NCI-H82 (cell line): ENCODE measurements at places on chromosomes 3 and 15.

DNA sequence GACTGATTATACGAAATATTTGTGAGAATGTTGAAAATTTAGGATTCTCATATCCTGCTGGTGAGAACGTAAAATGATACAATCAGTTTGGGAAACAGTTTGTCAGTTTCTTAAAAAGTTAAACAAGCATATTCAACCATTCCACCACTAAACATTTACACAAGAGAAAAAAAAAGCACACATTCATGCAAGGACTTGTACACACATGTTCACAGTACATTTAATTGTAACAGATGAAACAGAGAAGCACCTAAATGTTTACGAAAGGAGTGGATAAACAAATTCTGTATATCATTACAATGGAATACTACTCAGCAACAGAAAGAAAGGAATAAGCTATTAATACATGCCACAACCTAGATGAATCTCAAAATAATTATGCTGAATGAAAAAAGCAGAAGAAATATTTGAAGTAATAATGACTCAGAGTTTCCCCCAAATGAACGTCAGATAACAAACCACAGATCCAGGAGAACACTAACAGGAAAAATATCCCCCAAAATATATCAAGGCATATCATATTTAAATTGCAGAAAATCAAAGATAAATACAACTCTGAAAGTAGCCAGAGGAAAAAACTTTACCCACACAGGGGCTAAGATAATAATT is 14.3 kb downstream of the ANKRD28 start:
- DNase-seq: no peak

DNA sequence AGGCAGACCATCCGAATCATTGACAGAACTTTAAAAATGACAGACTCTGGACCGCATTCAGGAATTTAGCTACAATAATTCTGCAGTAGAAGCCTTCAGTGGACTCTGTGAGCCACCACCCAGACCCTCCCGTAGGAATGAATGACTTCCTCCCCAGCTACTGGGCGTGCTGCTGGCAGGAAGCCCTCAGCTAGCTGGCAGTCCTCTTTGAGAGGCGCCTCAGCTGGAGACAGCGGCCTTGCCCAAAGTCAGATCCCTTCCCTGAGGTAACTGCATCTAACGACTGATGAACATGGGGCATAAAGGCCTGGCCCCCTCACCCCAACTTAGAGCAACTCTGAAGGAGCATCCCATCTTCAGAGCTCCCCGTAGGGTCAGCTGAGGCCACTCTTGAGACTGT is 25.8 kb downstream of the CRABP1 start:
- no peak for DNase-seq

- no peak for DNase-seq
These were observed 12.8 kb upstream of the TOPAZ1 start for GRCh38 chr3:44228900-44229299.

DNA sequence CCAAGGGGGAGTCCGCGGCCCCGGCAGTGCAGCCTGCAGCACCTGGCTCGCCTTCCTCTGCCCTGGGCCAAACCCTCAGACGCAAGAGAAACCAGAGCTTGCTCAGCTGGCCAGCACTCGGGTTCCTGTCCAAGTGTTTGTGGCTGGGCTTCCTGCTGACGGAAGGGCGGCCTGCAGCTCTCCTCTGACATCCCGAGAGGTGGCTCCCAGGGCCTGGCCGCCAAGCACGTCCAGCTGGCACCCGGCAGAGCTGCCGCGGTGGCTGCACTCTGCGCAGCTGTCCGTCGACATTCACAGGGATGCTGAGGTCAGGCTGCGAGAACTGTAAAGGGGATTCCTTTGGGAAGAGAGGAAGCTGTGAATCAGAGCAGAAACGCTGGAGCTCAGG is 85.6 kb downstream of the CPN2 start:
- DNase-seq: no peak

DNA sequence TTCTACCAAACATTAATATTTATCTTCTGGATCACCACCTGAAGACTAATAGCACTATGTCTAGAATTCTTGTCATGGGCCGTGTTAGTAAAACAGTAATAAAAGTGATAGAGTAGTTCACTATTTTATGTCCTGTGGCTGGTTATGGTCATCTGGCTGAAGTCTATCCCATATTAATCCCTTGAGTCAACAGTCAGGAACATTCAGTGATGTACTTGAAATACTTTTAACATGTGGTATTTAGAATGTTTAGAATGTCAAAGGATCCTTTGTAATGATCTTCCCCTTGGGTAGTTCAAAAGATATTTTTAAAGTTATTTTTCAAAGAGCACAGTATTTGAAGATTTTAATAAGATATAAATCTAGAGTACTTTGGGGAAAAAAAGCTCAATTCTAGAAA is 117.0 kb downstream of the MBNL1 start:
- DNase-seq: no peak

GRCh38 chr3:84008623-84009022 is 950.2 kb upstream of the CADM2 start:
- no peak for DNase-seq

DNA sequence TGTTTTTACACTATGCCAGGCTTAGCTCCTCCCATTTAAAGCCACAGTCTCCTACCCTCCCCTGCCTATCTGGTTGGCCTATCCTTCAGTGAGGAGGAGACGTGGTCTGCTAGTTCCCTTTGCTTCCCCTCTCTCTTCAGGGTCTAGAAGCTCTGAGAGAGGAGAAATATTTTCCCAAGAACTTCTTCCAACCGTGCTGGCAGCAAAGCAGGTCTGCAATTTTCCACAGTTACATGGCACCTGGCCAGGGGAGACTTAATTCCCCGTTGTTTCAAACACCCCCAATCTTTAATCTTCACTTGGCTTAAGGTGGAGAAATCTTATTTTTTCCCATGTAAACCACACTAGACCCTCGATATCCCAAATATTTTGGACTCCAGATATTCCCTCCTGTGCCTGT is 149.5 kb upstream of the MCTP2 start:
- no peak for DNase-seq

- no peak for DNase-seq
These were observed 52.8 kb downstream of the LSM3 start for GRCh38 chr3:14231145-14231990.

DNA sequence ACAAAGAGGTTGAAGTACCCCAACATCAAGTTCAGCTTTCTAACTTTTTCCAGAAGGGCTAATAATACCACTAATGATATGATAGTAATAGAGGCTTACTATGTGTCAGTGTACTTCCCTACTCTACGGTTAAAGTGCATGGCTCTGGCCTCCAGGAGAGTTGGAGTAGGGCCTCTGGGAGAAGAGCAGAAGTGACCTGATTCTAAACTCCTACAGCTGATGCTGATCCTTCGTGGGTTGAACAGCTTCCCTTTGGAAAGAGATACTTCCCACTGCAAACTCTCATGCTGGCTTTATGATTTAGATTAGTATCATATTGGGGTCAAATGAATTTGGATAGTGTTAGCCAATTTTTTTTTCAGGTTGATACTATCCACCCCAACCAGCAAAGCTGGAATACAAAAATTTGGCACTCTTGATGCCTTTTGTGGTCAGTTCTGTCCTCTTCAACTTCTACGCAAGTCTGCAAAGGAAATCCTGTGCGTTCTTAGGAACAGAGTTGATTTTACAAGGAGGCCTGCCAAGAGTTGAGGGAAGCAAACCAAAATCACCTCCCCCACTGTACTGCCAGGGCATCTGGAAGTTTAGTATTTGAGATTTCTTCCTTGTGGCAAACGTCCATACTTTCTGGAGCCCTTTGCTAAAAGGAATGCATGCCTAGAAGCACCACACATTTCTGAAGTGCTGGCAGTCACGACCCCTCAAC is 17.8 kb downstream of the TMEM212 start:
- DNase-seq: no peak

DNA sequence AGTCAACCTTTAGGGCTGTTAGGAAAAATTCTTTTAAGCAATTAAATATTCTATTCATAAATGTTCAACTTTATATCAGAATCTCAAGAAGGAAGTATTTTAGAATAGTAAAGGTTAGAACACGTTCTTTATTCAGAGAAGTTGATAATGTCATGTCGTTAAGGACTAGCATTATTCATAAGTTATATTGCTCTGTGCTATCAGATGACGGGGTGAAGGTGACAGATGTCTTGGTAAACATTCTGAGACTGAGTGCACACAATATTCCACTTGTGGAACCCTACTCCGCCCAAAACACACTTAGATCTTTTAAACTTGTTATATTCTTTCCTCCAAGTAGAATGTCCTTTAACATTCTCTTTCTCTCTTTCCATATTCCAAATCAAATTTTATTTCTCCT is 7.9 kb downstream of the AP4E1 start:
- no peak for DNase-seq

DNA sequence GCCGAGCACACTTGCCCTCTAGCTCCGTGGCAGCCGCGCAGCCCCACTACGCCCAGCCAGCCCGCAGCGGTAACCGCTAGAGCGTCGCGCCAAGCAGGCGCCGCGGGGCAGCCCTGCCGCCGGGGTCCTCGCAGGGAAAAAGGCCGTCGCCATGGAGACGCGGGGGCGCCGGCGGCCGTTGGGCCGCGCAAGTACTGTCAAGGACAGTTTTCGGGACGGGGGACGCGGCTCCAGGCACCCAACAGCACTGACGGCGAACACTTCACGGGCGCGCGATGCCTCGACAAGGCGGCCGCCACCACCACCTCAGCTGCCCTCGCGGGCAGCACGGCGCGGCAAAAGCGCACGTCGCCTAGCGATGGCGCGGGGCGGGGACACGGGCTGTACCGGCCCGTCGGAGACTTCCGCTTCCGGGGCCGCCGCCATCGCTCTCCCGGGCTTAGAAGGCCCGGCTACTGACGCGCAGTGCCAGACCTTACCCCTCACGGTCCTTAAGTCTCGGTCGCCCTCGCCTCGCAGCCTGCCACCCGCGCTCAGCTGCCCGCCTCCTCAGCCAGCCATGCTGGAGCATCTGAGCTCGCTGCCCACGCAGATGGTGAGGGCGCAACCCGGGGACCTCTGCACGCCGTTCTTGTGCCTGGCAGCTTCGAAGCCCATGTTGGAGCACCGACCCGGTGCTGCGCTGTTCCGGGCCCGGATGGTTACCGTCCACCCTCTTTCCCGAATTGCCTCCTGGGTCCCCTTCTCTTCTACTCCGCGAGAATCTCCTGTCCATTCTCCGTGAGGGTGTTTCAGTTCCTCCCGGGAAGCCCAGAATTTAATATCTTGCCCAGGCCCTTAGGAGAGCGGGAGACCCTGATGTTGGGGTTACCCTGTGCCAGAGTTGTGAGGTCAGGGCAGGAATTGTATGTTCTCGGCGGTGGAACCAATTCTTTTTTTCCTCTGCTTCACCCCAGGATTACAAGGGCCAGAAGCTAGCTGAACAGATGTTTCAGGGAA is at the start of the genes GLT8D1 and SPCS1:
GLT8D1 (minus strand) TSS at position 104 of the 999 bp plus-strand sequence. CDS start 5,331 bp downstream, outside the sequence.
SPCS1 (plus strand) TSS at position 419 of the 999 bp plus-strand sequence; CDS start at position 560, 141 bp downstream.
- peak; percentile 90 for DNase-seq

DNA sequence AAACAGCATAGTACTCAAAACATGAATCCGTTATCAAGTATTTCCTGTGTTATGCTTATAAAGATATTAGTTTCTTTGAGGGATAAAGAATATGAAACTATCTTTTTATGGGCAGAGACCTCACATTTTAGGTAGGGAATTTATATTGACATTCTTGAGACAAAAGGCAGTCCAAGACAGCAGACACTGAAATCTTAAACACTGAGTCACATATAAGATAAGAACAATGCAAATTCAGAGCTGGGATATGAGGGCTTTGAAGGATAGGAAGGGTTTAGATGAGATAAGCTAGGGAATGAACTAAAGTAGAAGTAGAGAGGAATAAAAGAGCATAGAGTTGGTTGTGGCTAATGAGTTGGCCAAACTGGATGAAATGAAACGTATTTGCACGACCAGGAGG is 58.4 kb downstream of the ASTE1 start:
- DNase-seq: no peak

DNA sequence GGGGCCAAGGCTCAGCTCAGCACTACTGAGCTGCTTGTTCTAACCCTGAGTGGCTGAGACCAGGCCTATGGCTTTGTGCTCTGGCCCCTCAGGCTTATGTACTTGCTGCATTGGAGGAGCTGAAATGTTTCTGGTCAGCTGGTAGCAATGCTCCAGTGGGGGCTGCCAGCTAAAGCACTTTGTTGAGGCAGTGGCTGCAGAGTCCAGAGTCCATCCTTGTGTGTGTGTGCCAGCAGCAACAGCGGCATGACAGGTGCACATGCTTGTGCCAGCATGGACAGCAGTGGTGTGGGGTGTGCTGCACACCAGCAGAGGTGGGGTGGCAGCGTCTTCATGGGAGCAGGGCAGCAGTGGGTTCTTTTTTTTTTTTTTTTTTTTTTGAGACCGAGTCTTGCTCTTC is 169.1 kb downstream of the VPS8 start:
- DNase-seq: no peak

DNA sequence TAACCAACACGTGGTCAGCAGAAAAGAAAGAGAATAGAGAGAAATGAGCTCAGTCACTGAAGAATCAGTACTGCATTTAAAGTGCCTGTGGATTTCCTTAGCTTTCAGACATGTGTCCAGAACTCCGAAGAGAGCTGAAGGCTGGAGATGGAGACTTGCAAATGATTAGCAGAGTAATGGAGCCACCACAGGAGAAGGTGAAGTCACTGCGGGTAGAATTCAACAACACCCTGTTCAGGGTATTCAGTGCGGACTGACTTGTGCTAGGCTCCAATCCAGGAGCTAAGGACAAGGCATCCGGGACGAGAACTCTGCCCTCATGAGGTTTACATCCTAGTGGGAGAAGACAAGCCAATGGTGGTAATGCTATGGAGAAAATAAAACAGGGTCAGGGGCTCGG is 4.2 kb downstream of the EIF4E3 start:
- no peak for DNase-seq

- no peak for DNase-seq
These were observed 106.7 kb downstream of the DPH6 start for GRCh38 chr15:35439291-35439690.

DNA sequence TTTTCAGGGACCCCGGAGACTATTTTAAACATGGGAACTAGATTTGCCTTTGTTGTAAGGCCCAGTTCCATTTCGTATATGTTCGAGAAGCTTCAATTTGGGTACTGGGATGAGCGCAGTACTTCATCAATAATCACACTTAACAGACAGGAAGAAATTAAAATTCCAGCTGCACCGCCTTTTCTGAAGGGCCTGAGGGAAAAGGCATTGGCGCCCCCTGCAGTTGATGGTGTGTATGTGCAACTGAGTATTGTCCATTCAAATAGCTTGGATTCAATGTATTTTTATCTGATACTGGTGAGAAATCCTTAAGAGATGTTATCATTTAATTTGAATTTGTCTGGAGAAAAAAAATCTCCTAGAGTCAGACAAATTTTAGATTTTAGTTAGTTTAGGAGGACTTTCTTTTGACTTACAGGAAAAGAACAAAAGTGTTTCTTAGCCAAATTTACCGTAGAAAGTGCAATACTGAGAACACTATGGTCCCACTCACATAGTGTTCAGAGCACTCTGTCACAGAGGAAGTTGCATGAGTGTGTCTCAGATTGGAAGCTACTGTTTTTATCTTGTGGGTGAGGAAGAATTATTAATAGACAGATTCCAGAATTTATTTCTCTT is 5.4 kb upstream of the ALDH1A2 start:
- peak; percentile 78 for DNase-seq

DNA sequence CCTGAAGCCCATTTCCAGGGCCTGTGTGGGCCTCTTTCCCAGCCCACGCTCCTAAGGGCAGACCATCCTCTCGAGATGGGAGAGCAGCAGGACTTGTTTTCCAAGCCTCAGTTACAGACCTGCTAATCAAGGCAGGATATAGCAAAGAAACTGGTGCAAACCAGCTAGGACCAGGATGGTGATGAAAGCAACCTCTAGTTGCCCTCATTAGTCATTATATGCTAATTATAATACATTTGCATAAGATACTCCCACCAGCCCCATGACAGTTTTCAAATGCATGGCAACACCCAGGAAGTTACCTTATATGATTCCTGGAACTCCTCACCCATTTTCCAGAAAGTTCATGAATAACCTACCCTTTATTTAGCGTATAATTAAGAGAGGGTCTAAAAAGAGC is 34.4 kb upstream of the TRH start:
- DNase-seq: no peak
